Hepatocyte (in vitro differentiated cells): ENCODE measurements at places on chromosomes 2 and 18.
A peak's percentile ranks its signal among the peaks of the same experiment; 100 is the strongest.

DNA sequence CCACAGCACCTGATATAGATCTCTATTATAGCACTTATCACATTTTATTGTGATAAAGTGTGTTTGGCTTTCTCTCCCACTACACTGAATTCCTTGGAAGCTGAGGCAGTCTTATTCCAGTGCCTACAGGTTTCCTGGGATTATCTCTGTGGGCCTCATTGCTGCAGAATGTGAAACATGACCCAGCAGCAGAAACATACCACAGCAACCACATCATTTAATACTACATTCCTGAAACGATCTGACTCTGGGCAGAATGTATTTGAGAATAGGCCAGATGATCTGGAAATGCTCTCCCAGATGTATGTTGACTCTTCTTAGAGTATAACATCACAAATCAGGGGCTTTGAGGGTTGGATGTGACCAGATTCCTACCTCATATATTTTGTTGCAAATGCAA is 323.5 kb upstream of the TANK start:
- DNase-seq = peak; percentile 48

DNA sequence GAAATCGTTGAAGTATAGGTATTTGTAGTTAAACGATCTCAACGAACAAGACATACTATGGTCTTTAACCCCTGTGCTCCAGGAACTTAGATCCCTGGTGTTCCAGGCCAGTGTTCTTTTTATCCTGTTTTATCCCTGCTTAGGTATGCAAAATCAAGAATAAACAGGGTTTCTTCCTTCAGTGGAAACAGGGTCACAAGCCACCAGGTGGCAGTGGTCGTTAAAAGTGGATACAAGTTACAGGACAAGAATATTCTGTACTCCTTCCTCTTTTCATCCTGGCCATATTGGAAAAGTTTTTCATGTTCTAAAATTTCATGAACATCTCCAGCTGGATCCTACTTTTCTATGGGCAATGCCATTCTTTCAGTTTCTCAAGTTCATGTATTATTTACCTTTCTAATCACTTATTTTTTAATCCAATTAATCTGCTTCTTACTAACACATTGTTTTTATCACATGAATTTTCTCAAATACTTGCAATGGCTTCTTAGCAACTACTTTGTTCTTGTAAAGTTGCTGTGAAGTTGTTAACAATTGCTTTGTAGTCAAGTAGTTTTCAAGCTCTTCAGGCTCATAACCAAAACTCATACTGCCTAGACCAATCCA is 16.4 kb upstream of the HNMT start:
- DNase-seq = peak; percentile 60

GRCh38 chr2:118922254-118922653 is 19.7 kb upstream of the MARCO start:
- DNase-seq = no peak

GRCh38 chr2:210363261-210363660 is 48.3 kb upstream of the MYL1 start:
- DNase-seq = no peak

- no peak for DNase-seq
Observed at GRCh38 chr2:150341982-150342680, 145.3 kb downstream of the RND3 start.

- DNase-seq = no peak
Observed at GRCh38 chr2:240069829-240070228, 16.5 kb upstream of the OR6B3 start.

DNA sequence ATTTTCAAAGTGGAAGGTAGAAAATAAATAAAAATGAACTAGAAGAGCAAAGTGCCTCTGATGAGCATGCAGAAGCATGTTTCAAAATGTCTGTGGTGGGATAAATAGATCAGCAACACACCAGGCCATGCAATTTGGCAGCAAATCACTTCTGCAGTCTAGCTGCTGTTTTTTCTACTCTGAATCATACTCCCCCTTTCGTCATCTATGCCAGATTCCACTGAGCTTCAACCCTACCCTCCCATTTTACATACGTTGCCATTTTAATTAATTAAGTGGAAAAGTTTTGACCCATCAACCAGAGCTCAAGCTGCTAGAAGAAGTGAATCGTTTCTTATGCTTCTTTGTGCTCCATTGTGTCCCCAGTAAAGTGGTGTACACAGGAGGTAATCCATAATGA is 79.3 kb downstream of the NRXN1 start:
- no peak for DNase-seq

DNA sequence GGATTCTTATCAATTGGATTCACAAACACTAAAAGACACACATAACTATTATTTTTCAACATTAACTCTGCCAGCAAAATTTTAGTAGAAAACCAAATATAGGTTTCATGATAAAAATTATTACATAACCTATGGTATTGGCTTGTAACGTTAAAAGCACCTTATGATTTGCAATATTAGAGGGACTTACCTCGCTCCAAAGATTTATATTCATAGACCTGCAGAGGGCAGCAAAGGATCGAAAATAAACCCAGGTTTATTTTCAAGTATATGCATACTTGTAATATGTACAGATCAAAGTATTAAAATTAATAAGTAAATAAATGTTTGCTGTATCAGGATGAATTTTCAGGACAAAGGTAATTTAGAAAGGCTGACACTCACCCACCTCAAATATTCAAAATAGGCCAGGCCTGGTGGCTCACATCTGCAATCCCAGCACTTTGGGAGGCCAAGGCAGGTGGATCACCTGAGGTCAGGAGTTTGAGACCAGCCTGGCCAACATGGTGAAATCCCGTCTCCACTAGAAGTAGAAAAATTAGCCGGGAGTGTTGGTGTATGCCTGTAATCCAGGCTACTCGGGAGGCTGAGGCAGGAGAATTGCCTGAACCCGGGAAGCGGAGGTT is 45.3 kb downstream of the LRPPRC start:
- DNase-seq = peak; percentile 42

GRCh38 chr2:131049150-131049718 is 44.0 kb downstream of the FAM168B start:
- DNase-seq = no peak

DNA sequence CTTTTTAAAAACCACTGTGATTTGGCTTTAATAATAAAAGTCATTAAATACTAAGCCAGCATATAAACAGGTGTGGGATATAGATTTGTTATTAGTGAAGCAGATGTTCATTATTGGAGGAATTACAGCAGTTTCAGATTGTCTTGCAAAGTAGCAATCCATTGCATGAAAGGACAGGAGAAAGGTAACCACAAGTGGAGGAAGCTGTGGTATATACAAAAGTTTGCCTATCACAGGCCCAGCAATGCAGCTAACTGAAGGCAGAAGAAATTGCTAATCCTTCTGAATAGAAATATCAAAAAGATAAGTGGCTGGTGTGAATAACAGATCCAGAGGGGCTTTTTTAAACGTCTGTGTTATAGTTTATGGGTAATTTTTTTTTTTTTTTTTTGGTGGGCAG is 199.4 kb downstream of the ZNF385B start:
- DNase-seq = no peak

DNA sequence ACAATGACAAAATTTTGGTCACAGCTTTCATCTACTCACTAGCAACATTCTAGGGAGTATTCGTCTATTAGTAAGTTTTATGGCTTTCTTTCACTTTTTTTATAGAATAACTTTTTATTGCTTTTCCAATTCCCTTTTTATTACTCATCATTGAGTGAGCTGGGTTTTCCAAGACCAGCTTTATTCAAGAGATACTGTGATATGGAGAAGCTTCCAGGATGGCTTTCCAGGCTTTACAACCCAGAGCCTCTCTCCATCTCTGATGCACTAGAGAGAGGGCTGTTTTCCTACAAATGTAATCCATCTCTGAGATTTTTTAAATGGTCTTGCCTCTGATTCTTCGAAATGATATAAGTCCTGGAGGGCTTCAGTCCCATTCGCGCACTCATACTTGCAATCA is 118.3 kb downstream of the LDLRAD4 start:
- no peak for DNase-seq

DNA sequence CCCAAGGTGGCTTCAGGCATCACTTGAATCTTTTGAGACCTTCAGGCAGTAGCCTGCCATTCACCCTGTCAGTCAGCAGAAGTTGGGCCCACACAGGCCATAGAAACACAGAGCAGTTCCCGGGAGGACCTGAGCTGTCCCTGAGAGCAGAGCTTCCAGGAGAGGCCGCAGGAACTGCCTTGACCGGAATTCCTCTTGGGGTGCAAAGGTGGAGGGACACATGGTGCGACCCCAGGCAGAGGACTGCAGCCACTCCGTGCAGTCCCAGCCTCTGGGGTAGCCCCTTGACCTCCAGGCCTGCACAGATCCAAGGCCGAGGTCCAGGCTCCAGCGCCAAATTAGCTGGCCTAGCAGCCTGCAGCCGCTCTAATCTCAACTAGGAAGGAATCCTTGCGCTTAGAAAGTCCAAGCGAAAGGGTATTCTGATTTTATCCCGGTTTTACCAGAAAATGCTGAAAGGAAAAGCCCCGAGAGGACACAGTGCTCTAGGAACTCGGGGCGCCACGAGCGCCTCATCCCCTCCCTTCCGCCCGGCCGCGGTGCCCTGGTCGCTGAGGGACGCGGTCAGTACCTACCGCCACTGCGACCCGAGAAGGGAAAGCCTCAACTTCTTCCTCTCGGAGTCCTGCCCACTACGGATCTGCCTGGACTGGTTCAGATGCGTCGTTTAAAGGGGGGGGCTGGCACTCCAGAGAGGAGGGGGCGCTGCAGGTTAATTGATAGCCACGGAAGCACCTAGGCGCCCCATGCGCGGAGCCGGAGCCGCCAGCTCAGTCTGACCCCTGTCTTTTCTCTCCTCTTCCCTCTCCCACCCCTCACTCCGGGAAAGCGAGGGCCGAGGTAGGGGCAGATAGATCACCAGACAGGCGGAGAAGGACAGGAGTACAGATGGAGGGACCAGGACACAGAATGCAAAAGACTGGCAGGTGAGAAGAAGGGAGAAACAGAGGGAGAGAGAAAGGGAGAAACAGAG is 5.4 kb downstream of the SIX2 start:
- no peak for DNase-seq

DNA sequence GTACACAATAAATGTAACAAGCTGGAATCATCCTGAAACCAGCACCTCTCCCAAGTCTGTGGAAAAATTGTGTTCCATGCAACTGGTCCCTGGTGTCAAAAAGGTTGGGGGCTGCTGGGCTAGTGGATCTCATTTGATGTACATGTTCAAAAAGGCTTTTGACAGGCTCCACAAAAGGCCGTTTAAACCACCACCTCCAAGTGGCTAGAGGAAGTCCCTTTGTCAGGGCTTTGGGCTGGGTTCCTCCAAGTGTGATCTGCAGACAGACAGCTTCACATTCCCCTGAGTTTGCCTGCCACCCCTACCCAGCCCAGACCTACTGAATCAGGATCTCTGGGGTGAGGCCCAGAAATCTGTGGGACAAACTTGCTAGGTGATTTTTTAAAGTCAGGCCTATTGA is 84.7 kb downstream of the TGFA start:
- no peak for DNase-seq

DNA sequence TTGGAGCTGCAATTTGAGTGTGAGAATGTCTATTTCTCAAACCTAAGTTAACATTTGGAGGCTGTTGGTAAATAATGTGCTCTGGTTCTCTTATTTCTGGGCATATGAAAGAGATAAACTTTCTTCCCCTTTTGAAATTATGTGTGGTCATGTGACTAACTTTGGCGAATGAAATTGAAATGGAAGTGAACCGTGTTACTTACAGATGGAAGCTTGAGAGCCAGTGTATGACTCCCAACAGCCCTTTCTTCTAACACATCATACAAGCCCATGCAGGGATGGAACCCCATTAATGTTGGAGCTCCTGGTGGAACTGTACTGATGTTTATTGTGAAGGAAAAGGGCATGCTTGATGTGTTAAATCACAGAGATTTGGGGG is 725.8 kb downstream of the TSN start:
- no peak for DNase-seq

- no peak for DNase-seq
Observed at GRCh38 chr2:217604527-217605194, 398.1 kb downstream of the TNS1 start.

DNA sequence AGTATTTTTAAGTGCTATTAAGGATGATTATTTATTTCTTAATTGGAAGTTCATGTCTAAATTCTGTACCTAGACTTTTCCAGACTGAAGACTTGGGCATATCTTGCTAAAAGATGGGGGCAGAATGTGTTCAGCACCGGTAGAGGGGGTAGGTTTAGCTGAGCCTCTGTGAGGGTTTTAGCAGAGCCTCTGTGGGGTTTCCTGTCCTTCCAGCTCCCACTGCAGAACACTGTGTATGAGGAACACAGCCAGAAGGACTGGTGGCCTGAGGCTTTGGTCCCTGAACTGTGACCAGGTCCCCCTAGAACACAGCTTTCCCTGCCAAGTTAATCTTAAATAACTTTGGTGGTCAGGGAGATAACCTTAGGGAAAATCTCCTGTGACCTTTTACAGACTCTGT is 123.4 kb upstream of the EPC2 start:
- no peak for DNase-seq

DNA sequence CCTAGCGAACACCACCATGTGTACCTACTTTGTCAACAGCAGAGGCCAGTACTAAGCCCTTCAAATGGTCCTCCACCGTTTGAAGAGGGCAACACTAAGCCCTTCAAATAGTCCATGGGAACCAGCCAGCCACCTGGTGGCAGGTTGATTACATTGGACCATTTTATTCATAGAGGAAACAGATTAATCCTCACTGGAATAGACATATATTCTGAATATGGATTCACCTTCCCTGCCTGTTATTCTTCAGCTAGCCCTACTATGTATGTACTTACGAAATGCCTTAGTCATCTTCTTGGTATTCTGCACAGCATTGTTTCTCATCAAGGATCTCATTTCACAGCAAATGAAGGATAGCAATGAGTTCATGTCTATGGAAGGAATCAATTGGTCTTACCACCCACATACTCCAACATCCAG is 10.0 kb upstream of the ZNF396 start:
- DNase-seq = no peak

DNA sequence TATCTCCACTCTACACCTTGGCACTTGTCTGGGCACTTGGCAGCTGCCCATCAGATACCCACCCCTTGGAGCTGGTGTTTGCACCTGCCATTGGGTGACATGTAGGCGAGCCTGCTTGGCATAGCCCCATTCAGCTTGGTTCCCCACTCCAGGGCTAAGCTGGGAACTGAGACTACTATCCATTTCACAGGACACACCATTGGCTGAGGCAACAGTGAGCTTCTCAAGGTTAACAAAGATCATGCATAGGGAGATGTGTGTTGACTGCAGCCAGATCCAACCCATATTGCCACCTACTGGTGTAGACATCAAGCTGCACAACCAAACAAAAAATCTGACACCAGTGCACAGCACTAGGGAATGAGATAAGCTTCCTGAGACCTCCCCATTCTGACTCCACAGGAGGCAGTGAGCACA is 1389.8 kb upstream of the TMEFF2 start:
- peak; percentile 42 for DNase-seq

- no peak for DNase-seq
Observed at GRCh38 chr18:59902993-59903610, 3.3 kb downstream of the PMAIP1 start.

GRCh38 chr2:210660-211059 is 53.2 kb downstream of the SH3YL1 start:
- no peak for DNase-seq

GRCh38 chr2:9347411-9347881 is 75.9 kb downstream of the ITGB1BP1 start:
- DNase-seq = no peak

- no peak for DNase-seq
Observed at GRCh38 chr2:227876300-227876801, 4.9 kb downstream of the DAW1 start.
